ENCODE measurements at places on chromosomes 16 and 17.

DNA sequence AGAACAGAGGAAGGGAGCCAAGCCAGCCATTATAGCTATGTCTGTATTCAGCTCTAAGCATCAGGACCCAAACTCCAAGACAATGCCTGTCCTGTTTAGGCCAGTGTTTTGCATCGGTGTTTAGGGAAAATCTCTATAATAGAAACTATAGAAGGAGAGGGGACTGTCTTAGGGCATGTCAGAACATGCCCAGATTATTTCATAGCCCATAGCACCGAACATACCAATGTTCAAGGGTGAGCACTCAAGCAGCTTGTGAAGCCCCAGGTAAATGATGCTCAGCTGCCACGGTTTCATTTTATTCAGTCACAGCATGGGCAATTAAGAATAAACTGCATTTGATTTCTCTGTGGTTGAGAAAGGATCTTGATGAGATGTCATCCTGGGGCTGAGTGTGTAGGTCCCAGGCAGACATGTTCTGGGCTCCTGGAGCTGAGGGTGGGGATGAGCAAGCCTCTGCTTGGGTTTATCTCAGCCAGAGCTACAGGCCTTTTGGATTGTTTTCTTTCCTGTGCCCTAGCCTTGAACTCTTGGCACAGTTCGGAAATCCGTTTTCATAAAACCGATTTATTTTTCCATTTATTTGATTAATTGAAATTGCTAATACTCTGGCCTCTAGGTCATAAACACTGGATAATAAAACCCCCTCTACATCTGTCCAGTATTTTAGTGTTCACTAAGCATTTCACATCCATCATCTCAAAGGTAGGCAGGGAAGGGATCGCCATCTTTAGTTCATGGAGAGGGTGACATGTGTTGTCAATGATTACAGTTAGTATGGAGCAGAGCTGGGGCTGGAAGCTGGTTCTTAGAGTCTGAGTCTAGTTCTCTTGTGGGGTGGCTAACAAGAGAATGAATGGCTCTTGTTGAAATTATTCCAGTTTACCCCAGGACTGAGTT lies 290.7 kb upstream of the ASIC2 start:
- no peak for DNase-seq

DNA sequence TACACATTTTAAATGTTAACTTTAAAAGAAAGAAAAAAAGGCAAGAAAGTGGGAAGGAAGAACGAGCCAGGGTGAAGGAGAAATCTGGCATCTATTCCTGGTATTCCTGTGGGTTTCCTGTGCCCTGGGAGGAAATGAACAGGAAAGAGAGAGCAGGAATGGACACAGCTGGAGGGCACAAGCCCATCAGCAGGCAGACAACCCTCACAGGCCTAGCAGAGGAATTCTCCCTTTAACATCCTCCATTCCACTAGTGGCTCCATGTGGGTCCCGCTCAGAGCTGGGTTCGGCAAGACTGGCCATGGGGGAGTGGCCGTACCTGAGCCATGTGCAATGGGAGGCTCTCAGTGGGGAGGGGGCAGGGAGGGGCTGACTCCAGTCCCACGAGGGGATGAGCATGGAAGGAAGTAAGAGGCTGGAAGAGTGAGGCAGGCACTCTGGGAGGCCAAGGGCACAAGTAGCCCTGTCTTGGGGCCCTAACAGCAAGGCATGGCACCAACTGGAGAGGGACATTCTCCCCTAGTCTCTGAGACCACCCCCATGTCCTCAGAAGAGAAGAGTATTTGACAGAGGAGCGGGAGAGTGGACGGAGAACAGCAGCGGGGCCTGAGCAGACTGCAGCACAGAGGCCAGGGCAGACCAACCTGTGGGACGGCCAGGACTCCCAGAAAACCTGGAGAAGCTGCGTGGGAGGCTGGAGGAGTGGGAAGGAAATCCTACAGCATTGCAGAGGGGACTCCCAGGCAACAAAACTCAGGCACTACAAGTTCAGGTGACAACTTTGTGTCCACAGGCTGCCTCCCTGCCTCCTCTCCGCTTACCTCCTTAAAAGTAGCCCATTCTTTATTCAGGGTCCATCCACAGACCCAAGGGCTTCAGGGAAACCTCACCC lies 30.2 kb downstream of the TK2 start:
- DNase-seq, result no peak

DNA sequence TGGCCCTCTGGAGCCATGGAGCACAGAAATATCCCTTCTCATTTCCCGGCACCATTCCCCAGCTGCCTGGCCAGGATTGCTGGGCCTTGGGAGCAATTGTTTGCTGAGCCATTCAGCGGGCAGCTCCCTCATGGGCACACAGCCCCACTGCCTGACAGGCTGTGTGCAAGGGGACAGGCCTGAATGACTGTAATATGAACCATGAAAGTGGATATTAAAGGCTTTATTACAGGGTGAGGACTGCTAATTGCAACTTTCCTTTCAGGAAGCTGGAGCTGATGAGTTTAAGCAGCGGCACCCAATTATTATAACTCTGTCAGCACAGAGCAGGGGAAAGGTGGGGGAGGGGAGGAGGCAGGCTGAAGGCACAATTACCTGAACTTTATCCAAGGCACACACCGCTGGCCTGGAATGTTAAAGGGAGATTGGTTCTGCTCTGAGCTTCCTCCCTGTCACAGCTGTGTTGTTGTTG lies 159.8 kb upstream of the SDK2 start:
- DNase-seq, result peak; percentile 94

DNA sequence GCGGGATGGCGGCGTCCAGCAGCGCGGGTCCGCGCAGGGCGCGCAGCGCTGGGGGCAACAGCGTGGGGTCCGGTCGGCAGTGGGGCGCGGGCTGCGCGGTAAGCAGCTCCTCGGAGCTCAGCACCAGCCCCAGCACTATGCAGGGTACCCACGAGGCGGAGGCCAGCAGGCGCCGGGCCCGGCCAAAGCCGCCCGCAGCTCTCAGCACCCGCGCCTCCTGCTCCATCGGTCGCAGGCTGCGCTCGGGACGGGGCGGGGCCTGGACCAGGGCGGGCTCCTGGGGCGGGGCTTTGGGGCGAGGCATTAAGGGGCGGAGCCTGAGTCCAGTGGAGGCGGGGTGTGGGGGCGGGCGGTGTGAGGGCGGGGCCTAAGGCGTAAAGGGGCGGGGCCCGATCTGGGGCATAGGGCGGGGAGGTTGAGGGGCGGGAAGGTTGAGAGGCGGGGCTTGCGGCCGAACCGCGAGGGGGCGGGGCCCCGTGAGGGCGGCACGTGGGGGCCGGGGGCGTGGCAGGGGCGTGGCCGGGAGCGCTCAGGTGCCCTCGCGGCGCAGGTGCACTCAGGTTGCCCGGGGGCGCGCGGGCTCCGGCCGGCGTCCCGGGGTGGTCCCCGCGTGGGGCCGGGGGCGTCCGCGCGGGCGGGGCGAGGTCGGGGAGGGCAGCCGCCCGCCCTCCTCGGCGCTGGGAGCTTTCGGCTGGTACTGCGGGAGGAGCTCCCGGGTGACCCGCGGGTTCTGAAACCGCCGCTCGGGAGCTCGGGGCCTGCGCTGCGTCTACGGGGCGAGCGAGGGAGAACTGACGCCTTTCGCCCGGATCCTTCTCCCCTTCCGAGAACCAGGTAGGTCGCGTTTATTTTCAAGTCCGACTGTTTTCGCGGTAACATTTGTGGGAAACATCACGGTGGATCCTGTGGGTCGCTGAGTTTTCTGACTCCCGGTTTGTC lies 1.4 kb upstream of the SLC22A31 start:
- DNase-seq, result no peak

GRCh38 chr17:77929871-77930436 lies 28.5 kb upstream of the TNRC6C start:
- DNase-seq, result no peak

- no peak for DNase-seq
These were observed 7.6 kb downstream of the HDAC5 start for GRCh38 chr17:44115585-44116415.

DNA sequence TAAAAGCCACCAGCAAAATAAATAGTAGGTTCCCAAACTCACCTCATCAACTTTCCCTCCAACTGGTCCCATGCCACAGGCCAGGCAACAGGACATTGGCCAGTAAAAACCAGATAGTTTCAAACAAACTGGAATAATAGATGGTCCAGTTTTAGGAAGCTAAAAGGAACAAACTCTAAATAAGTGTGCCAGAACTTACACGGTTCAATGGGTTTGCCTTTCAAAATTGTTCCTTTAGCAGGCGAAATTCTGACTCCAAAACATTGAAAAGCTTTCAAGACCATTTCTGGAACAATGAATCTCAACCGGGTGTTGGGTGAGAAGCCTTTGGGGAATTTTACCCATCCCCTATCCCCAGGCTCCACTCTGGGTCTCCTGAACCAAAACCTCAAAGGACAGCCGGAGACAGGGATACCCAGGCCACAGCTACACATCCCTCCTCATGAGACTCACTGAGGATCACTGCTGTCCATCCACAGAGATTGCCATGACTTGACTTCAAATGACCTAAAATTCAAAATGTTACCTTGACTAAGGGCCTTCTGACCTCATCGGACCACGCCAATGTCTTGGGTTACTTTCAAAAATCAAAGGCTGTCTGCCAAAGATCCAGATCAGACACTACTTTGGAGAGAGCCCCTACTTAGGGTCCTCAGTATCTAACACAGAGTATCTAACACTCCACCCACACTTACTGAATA lies 13.0 kb downstream of the AXIN2 start:
- DNase-seq, result no peak

DNA sequence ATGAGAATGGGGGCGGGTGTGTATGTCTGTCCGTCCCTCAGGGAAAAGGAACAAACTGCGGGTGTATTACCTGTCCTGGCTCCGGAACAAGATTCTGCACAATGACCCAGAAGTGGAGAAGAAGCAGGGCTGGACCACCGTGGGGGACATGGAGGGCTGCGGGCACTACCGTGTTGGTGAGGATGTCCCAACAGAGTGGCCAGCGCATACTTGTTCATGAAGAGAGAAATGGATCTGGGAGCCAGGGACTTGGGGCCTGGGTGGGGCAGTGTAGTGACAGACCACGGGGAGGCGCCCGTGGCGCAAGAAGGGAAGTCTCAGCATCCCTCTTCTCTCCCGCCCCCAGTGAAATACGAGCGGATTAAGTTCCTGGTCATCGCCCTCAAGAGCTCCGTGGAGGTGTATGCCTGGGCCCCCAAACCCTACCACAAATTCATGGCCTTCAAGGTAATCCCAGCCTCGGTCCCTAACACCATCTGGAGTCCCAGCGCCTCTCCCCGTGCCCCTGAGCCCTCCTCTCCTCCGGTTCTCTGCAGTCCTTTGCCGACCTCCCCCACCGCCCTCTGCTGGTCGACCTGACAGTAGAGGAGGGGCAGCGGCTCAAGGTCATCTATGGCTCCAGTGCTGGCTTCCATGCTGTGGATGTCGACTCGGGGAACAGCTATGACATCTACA lies 3.5 kb upstream of the C17orf107 start:
- DNase-seq, result no peak

- no peak for DNase-seq
These were observed 507.9 kb downstream of the CDH13 start for GRCh38 chr16:83134638-83135037.

DNA sequence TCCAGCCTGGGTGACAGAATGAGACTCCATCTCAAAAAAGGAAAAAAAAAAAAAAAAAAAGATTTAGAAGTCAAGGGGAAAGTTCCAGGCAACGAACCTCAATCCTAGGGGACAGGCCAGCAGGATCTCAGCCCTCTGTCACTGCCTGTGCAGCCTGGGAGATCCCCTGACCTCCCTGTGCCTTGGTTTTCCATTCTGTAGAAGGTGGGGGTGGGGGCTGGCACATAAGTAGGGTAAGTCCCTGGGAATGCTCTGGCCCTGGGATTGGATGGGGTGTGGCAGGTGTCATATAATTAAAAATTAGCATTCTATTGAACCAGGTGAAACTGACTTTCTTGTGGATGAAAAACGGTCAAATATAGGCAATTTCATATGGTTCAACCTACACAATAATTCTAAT lies 90.5 kb downstream of the C16orf78 start:
- no peak for DNase-seq

DNA sequence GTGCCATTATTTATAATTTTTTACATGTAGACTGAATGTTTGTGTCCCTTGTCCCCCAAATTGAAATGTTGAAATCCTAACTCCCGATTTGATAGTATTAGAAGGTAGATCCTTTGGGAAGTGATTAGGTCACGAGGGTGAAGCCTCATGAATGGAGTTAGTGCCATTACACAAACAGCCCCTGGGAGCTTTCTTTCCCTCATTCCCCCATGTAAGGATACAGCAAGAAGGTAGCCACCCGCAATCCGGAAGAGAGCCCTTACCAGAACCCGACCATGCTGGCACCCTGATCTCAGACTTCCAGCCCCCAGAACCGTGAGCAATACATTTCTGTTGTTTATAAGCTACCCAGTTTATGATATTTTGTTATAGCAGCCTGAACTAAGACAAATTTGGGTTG lies 143.2 kb downstream of the NPIPB5 start:
- no peak for DNase-seq

All from NCI-H1417 treated with DMSO at 0.1 percent for 48 hours (cell line).